Occipital lobe (tissue), 3 donors: ENCODE measurements at places on chromosomes 3 and 15.

- no peak for DNase-seq
Measured at GRCh38 chr3:32946973-32947788, 4.3 kb upstream of the CCR4 start.

- no peak for DNase-seq
Measured at GRCh38 chr15:37446921-37447320, 346.6 kb upstream of the MEIS2 start.

- DNase-seq: no peak
Measured at GRCh38 chr15:23422946-23423708, 23.9 kb downstream of the GOLGA6L2 start.

DNA sequence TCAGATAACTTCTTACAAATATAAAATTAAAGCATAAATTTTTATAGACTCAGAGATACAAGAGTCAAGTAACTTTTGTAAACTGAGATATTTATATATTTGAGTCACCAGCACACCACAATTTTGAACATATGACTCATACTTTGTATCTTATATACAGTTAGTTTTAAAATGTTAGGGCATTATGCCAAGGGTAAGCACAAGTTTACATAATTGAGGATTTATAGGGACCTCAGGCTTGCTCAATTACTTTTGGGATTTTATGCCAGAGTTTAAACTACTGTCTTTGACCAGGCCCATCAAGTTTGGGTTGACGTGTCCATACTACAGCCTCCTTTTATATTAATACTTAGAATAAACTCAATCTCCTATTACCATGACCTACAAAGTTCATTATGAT, 7.4 kb upstream of the FGF7 start:
- no peak for DNase-seq

DNA sequence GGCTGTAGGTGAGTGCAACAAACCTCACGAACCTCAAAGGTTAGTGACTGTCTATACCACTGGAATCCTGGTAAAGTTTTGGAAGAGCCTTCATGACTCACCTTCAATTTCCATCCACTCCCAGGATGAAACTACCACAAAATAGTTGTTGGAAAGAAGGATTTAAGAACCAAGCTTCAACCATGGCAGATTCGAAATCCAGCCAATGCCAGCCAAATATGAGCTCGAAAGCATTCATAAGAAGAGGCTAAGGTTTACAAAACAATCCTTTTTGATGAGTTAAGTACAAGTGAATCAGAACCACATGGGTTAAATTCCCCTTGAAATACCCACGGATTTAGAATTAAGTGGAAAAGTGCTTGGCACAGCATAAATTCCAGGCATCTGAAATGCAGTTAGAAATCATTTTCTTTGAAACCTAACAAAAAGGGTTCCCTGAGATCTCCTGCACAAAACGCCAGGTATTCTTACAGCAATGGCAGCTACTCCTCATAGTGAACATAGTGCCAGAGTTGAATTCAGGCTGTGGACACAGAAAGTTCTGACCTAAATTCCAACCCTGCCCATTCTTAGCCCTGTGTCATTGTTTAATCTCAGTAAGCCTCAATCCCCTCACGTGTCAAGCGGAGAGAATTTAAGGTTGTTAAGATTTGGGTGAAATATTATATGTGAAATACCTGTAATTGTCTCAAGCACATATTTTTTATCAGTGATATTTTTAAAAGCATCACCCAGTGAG, 89.2 kb downstream of the FBN1 start:
- no peak for DNase-seq

- DNase-seq: no peak
Measured at GRCh38 chr3:140292684-140293083, 357.7 kb downstream of the CLSTN2 start.

DNA sequence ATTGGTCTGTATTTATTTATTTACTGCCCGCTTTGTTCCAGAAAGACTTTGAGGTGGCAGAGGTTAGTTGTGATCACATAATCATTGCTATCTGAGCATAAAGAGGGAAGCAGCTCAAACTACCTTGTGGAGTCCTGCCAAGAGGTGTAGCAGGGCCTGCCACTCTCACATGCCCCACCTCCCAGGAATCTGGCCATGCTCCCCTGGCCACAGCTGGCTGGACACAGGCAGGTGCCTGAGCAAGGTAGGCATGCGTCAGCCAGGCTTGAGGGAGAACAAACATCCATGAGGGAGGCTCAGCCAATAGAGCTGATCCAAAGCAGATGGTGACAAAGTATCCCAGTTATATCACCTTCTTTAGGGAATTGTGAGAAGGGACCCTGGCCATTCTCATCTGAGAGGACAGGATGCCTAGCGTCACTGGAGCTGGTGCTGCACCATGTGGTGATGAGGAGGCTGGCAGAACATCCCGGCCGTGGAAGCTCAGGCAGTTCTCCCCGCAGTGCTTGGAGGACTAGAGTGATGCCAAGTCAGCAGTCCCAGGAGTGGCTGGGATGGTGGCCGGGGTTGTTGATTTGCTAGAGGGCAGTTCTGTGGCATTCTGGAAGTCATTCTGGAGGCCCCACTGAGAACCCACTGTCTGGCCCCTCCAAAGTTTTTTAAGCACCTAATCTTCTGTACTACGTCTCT, 6.8 kb upstream of the POLG start:
- DNase-seq: no peak
